ENCODE measurements at places on chromosomes 4 and X.

DNA sequence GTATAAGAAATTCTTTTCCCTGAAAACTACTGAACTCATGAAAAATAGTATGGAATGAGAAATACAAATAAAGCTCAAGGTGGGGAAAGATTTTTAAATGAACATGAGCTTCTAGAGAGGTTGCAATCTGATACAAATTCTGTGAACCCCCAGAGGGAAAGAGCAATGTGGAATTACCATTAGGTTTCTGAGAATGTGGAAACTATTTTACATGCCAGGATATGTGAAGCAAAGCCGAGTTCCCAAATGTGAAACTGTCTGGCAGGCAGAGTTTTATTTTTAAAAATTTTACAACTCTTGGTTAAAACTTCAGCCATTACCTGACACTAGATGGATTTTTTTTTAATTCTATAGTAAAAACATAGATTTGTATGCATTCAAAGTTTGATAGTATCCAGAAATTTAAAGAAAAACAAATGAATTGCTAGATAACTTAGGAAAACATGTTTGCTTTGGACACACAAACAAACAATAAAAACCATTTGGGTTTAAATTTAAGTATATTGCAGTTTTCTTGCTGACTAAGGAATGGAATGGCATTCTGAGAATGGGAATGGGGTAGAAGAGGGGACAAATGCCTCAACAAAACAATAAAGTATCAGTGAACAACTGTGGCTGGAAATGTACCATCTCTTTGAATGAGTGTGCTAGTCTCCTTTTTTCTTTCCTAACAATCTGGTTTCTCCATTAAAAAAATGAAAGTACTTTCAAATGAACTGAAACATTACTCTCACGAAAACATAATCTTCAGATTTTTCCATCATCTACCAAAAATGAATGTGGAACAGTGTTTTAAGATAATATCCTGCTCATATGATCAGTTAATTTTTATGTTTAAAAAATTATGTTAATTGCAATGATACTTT lies 99.6 kb downstream of the PCDH18 start:
- DNase-seq = peak; percentile 58

- no peak for DNase-seq
Measured at GRCh38 chr4:39085891-39086290, 23.9 kb downstream of the KLHL5 start.

GRCh38 chr4:125315576-125316400 lies 1.0 kb downstream of the FAT4 start:
- DNase-seq = peak; percentile 89

GRCh38 chr4:80268081-80268823 lies 1.8 kb downstream of the FGF5 start:
- DNase-seq = peak; percentile 20

- DNase-seq = no peak
Measured at GRCh38 chr4:179007755-179008154, 1565.5 kb upstream of the AGA start.

DNA sequence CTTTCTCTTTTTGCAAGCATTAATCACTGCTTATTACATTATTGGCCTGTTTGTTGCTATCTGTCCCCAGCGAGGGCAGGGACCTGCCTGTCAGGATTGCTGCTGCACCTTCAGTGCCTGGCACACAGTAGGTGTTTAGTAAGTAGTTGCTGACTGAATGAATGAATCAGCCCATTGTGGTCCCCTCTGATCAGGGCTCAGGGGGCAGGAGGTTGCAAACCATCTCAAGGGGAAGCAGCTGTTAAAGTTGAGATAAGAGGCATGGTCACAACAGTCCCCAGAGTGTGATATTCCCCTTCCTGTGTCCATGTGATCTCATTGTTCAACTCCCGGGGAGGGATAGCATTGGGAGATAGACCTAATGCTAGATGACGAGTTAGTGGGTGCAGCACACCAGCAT lies 85.4 kb downstream of the WFS1 start:
- no peak for DNase-seq
